Activated T-helper 1 cell treated with anti-CD3 and anti-CD28 coated beads, Interleukin-2, amount 50 U/mL, for 16 hours (primary cell): ENCODE measurements at places on chromosomes 13 and 19.

GRCh38 chr19:54454781-54455675, 6.0 kb downstream of the LENG8 start:
- no peak for DNase-seq

DNA sequence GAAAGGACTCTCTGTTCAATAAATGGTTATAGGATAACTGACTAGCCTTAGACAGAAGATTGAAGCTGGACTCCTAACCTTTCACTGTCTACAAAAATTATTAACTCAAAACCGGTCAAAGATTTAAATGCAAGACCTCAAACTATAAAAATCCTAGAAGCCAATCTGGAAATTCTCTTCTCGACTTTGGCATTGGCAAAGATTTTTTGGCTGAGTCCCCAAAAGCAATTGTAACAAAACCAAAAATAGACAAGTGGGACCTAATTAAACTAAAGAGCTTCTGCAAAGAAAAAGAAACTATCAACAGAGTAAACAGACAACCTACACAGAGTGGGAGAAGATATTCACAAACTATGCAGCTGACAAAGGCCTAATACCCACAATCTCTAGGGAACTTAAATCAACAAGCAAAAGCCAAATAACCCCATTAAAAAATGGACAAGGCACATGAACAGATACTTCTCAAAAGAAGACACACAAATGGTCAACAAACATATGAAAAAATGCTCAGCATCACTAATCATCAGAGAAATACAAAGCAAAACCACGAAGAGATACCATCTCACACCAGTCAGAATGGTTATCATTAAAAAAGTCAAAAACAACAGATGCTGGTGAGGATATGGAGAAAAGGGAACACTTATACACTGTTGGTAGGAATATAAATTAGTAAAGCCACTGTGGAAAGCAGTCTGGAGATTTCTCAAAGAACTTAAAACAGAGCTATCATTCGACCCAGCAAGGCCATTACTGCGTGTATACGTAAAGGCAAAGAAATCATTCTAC, 266.3 kb downstream of the DNAJC15 start:
- no peak for DNase-seq

DNA sequence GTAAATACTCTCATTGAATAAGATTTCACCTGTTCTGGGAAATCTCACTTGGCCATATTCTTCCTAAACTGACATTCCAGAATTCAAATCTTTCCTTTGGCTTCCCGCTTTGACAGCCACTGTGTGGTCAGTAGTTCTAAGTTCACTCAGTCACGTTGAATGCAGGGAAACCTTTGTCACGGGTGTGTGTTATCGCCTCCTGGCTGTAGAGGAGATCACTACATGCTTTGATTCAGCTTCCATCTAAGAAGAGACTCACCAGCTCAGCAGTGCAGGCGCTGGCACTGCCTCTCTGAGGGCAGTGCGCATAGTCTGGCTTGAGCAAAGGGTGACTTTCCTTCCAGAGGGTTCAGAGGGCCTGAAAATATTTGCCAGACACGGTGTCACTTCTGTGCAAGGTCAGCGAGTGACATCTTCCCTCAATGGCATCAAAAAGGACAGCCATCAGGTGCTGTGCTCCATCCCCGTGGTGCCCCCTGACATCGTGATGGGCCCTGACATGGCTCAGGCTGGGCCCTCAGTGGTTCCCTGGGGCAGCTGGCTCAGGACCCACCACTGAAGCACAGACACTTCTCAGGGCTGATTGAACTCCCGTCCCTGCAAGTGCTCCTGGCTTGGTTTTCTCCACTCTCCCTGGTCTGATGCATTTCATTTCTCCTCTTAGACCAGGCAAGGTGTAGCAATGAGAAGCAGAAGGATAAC, 635.4 kb upstream of the ARGLU1 start:
- no peak for DNase-seq

GRCh38 chr19:29467824-29468401, 57.9 kb upstream of the VSTM2B start:
- no peak for DNase-seq

GRCh38 chr13:62038214-62038613, 622.6 kb upstream of the PCDH20 start:
- DNase-seq = no peak

- DNase-seq = no peak
These were observed 64.8 kb upstream of the KCTD15 start for GRCh38 chr19:33731881-33732280.

GRCh38 chr13:113835461-113836270, 28.2 kb downstream of the GAS6 start:
- no peak for DNase-seq

GRCh38 chr13:57815600-57815999, 184.1 kb downstream of the PCDH17 start:
- DNase-seq = no peak

DNA sequence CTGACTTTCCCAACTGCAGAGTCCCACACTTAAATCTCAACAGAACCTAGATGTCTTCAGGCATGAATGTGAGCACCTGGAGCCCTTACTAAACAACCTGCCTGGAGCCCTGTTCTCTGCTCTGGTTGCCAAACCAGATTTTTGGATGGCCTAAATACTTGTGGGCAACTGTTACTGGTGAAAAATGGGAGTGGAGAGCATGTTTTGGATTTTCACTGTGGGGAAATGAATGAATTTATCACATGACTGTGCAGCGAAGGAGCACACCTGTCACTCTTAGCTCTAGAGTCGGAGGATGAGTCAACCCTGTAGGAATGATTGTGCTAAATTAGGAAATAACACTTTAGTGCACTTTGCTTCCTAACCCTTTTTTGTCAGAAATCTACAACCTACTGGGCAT, 30.3 kb downstream of the SHISA2 start:
- DNase-seq = no peak

- no peak for DNase-seq
These were observed 32.5 kb upstream of the CEACAM1 start for GRCh38 chr19:42560731-42561130.

GRCh38 chr13:59119475-59119874, 1044.3 kb downstream of the DIAPH3 start:
- no peak for DNase-seq

DNA sequence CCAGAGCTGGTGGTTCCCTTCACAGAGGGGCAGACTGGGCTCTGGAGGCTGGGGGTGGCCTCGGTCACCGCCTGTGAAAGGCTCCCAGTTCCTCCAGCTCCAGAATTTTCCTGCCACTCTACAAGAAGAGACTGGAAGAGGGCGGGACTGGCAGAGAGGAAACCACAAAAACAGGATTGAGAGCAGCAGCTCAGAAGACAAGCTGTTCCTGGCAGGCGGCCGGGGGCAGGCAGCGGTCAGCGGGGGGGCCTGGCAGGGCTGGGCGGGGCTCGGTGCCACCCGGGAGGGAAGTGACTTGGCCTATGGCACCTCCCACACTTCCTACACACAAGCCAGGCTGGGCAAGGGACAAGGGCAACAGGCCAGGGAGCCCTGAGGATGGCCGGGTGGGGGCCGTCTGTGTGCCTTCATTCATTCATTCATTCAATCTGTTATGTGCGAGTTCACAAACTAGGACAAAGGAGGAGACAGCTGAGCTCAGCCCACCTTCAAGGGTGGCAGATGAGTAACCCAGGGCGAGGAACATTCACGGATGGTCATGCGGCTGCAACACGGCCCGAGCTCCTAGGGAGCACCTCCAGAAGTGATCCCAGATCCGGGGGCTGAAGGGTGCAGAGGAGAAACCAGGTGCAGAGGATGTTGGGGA, 16.9 kb upstream of the BTBD2 start:
- no peak for DNase-seq
